ENCODE measurements at places on chromosomes 6 and 20. TPM values are rescaled to one million over a fixed set of nuclear protein-coding genes. Genes with fewer than 3 reads are reported as not detected.
A peak's percentile ranks its signal among the peaks of the same experiment; 100 is the strongest.

DNA sequence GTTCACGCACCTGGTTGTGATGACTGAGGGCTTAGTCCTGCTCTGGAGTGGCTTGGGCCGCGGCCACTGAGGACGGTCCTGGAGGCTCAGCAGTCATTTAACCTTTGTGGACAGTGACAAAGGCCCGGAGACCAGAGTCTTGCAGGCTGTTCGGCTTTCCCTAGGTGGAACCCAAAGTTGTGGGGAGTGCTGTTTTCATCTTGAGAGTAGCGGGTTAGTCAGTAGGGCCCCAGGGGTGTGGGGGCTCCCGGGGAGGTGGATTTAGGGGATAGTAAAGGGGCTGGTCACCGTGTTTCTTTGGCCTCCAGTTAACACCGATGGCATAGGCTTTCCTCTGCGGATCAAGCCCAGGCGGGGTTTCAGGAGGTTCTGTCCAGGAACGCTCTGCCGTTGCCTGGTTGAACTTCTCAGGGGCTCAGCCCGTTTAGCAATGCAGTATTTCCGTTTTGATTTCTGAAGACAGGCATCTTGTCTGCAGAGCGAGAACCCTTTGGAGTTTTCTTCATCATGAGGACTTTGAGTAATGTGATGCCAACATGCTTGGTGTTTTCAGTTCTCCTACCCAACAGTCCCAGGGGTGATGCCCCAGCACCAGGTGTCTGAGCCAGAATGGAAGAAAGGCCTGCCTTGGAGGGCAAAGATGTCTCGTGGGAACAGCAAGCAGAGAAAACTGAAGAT lies 31.8 kb downstream of the ZNF831 start:
- DNase-seq, result no peak
- H3K27me3 ChIP-seq, result no peaks in the 10 kb centered on the region
- H3K27ac ChIP-seq, result no peak overlapping the region

GRCh38 chr6:98724537-98724936 lies 109.8 kb upstream of the POU3F2 start:
- H3K27ac ChIP-seq, result no peak overlapping the region
- no peaks in the 10 kb centered on the region for H3K4me1 ChIP-seq
- H3K36me3 ChIP-seq, result no peaks in the 10 kb centered on the region
- no peaks in the 10 kb centered on the region for H3K27me3 ChIP-seq
- DNase-seq, result no peak

- H3K27ac ChIP-seq, result no peak overlapping the region
- H3K36me3 ChIP-seq, result no peaks in the 10 kb centered on the region
- no peaks in the 10 kb centered on the region for H3K4me1 ChIP-seq
- no peaks in the 10 kb centered on the region for H3K27me3 ChIP-seq
These were observed 184.1 kb downstream of the MBOAT1 start for GRCh38 chr6:20028143-20028542.

GRCh38 chr6:155141512-155141911 lies 122.3 kb upstream of the CLDN20 start:
- H3K4me1 ChIP-seq, result peaks cover 3% of the 10 kb centered on the region
- H3K36me3 ChIP-seq, result no peaks in the 10 kb centered on the region
- no peak for DNase-seq
- H3K4me3 ChIP-seq, result no peak overlapping the region

- H3K4me3 ChIP-seq, result peak overlapping the region; percentile 69
- no peaks in the 10 kb centered on the region for H3K27me3 ChIP-seq
- H3K4me1 ChIP-seq, result peaks cover 15% of the 10 kb centered on the region
- H3K27ac ChIP-seq, result peak overlapping the region; percentile 69
These were observed 792 bp downstream of the SLC23A2 start for GRCh38 chr20:5000263-5001173.

DNA sequence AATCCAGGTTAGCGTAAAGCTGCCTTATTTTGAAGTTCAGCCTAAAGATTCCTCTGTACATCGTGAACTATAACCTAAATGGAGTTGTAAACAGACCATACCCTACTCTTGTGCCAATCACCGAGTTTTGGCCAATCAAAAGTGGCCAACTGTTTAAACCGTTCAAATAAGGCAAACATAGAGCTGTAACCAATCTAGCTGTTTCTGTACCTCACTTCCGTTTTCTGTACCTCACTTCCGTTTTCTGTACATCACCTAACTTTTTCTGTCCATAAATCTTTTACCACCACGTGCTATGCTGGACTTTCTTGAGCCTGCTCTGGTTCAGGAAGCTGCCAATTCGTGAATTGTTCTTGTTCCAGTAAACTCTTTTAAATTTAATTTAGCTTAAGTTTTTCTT lies 39.7 kb downstream of the LBP start:
- H3K36me3 ChIP-seq, result no peaks in the 10 kb centered on the region
- H3K27ac ChIP-seq, result no peak overlapping the region
- H3K27me3 ChIP-seq, result no peaks in the 10 kb centered on the region
- H3K4me3 ChIP-seq, result no peak overlapping the region
- H3K4me1 ChIP-seq, result no peaks in the 10 kb centered on the region

GRCh38 chr20:42366626-42367025 lies 748.4 kb upstream of the CHD6 start:
- no peaks in the 10 kb centered on the region for H3K27me3 ChIP-seq
- H3K4me1 ChIP-seq, result no peaks in the 10 kb centered on the region
- no peak for DNase-seq
- H3K4me3 ChIP-seq, result no peak overlapping the region
- H3K36me3 ChIP-seq, result no peaks in the 10 kb centered on the region

LY6G5C gene
- 8.7 TPM for total RNA-seq

VWA7 gene
- total RNA-seq, result 6.3 TPM

KCNK5 gene
- total RNA-seq, result 1.6 TPM

TENT5A gene
- 7.0 TPM for total RNA-seq

BACH2 gene
- 8.3 TPM for total RNA-seq
